ENCODE measurements at places on chromosomes 7 and 10.

DNA sequence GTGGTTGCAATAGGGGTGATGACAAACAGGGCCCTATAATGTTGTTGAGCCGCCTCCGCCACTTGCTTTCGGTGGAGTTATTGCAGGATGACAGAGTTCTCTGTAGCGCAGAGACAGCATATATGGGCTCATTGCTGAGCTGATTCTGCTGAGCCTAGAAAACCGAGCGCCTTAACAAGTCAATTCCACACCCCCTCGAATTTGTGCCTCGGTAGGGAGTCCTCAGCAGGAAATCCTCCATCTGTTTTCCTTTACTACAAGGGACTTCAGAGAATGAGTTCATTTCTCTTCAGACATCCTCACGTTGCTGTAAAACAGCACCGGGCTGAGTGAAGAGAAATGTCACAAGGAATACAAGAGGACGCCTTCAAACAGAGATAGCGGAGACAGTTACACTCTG, 90.7 kb upstream of the KIAA1217 start:
- no peak for DNase-seq

- no peak for DNase-seq
These were observed 13.1 kb downstream of the GPER1 start for GRCh38 chr7:1100834-1101562.

DNA sequence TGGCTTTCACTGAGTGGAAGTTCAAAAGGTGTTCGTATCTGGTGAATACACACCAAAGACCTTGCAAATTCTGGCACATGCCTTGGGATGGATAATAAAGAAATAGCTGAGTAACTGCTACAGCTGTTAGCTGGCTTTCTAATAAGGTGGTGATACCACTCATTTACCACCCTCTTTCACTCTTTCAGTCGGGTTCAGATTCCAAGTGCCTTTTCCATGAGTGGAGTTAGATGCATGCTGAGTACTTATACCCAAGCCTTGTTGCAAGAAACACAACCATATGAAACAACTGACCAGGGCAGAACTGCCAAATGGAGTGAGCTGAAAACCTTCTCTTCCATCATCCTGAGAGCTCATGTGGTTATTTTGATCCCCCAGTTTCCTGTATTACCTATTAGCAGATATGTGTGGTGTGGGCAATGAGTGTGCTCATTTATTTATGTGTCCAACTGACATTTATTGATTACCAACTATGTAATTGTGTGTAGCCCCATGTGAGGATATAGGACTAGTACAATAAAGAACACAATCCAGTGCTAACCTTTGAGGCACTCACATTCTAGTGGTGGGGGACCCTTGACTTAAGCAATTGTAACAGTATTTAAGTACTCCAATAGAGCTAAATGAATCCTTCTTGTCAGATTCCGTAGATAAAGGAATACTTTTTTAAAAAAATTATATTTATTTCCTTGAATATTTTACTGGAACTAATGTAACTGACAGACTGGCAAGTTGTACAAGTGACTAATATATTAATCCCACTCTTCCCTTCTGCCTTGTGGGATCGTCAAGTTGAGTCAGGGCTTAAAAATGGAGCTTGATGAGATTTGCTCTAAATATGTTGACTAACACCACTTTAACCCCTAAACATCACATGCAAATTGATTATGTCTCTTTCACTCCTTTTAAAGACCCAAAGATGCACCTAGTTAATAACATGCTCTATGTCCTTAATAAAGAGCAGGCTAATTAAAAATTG, 124.7 kb downstream of the ARID5B start:
- DNase-seq: no peak

GRCh38 chr7:150969475-150969874, 8.6 kb downstream of the KCNH2 start:
- no peak for DNase-seq

GRCh38 chr7:149788300-149788851, 15.0 kb upstream of the ZNF467 start:
- no peak for DNase-seq

DNA sequence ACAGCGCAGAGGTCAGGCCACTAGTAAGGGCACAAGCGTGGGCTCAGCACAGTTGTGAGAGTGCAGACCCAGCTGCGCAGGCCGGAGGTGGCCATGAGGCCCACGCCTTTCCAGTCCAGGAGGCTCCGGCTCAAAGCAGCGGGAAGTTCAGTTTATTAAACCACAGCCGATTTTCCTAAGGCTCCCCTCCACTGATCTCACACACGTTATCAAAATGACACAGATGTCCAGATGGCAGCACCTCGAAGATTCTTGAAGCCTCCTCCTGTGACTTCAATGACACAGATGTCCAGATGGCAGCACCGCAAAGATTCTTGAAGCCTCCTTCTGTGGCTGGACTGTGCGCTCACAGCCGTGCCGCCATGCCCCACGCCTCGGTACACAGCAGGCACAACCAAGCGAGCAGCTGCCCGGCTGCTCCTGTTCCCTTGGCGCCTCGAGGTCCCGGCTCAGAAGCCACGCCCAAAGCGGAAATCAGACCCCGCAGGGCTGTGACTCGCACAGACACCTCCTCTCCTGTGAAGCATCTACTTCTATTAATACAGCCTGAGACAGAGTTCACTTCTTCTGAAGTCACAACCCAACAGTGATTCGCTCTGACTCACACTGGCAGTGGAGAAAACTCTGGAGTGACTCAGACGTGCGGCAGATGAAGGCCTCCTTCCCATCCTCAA, 122.7 kb downstream of the MAD1L1 start:
- DNase-seq: peak; percentile 43

DNA sequence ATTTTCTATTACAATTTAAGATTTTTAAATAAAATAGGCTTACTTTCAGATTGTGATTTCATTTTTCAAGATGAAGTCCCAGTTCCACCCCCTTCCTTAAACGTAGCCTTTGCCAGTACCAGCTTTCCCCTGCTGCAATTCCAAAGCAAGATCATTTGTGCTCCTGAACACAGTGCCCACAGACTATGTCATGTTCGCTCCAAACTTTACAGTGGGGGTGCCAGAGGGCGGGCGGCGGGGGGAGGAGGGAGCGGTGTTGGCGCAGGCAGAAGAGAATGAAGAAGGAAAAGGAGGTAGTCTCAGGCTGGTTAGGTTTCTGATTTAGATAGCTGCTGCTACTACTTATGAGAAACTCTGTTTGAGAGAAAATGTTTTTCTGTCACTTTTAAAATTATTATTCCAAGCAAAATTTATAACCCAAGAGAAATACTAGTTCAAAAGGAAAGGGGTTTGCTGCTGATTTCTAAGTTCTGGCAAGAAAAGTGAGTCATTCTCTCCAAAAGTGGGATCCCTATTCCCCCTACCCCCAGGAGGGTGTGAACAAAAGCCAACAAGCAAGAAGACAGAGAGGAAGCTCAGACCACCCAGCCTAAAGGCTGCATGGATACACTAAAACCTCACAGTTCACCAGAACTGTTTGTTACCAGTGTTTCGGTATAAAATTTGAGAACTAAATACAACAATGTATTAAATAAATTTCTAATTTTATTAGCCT, 109.6 kb downstream of the SRPK2 start:
- DNase-seq: no peak

DNA sequence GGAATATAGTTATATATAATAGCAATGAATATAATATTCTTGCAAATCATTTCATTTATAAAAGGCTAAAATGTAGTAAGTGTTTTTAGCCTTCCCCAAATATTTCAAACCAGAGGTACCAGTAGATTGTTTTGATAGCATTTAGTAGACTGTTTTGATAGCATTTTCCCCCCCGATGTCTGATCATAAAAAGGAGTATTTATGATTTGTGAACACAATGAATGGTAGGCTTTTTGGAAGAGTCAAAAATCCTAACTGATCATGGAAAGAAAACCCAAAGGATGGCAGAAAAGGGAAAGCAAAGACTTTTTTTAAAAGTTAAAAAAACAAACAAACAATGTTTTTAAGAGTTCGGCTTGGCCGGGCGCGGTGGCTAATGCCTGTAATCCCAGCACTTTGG, 152.5 kb downstream of the PIP4K2A start:
- no peak for DNase-seq

DNA sequence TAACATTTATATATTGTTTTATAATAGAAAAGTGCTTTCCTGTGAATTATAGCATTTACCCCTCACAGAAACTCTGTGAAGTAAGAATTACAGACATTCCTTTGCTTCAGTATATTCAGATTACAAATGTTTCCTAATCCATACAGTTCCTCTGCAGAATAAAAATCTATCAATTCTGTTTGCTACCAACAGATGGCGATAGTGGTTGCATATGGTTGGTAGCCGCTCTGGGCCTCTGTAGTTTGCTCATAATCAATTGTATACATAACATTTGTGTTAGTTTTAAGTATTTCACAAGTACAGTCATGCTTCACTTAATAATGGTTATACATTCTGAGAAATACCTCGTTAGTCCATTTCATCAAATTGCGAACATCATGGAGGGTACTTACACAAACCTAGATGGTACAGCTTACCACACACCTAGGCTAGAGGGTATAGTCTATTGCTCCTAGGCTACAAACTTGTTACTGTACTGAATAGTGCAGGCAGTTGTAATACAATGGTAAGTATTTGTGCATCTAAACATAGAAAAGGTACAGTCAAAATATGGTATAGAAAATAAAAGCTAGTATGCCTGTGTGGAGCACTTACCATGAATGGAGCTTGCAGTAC, 94.4 kb upstream of the STEAP4 start:
- no peak for DNase-seq

DNA sequence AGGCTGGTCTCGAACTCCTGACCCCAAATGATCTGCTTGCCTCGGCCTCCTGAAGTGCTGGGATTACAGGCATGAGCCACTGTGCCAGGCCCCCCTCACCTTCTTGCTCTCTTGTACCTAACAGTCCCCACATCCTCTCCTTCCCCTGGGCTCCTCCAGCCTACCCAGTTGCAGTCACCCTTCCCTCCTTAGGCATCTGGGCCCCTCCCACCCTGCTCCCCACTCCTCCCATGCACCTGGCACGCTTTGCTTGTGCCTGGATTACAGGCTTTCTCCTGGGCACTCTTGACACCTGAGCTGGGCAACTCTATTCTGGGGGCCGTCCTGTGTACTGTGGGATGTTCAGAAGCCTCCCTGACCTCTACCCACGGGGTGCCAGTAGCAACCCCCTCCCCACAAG, 3.0 kb downstream of the CLDN15 start:
- no peak for DNase-seq

DNA sequence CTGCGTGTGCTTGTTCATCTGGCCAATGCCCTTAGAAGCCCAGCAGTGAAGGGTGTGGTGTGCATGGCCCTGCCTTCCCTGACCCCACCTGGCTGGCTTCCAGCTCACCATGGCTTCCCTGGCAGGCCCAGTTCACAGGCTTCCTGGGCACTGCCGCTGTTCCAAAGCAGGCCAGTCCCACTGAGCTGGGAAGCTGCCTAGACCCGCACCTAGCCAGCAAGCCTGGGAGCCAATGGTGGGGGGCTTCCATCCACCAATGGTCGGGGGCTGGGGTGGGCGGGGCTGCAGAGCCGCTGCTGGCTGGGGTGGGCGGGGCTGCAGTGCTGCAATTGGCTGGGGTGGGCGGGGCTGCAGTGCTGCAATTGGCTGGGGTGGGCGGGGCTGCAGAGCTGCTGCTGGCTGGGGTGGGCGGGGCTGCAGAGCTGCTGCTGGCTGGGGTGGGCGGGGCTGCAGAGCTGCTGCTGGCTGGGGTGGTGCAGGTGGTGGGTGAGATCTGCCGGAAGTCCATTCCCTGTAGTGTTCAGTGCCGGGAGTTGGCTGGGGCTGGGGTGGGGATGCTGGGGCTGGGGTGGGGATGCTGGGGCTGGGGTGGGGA, 12.4 kb downstream of the CALY start:
- DNase-seq: no peak

Measured in stimulated activated CD8-positive, alpha-beta memory T cell treated with anti-CD3 and anti-CD28 coated beads, Interleukin-15, amount 100 ng/mL, for 4 hours (primary cell).